Ecto neural progenitor cell (in vitro differentiated cells): ENCODE measurements at places on chromosomes 1 and 21.

DNA sequence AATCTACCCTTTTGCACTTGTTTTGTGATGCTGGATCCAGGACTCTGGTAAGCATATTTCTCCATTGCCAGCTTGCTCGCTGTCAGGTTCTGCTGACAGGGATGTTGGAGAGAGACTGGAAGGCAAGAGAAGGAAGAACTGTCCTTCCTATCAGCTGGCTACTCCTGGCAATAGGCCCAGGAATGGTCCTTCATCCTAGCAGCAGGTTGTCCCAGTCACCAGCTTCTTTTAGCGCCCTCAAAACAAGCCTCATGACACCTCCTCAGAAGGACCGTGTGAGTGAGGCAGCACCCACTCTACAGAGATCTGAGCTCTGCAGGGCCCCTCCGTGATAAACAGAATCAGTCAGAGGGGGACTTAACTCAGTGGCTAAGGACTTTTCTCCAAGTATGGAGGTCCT is 33.1 kb upstream of the SLAMF9 start:
- DNase-seq, result no peak

DNA sequence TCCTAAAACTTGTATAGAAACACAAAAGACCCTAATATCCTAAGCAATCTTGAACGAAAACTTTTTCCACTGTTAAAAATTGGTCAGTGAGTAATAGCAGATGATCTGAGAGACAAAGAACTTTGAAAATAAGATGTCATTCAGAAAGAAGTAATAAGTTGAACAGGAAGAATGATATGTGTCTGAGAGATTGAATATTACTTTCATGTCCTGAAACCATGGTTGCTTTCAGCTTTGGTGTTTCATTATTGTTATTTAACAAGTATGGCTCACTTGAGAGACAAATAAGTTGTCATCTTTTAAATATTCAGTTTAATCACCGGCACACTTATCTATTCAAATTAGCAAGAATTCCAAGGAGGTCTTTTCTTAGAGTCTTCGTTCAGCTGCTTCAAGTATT is 11.4 kb downstream of the PRKACB start:
- DNase-seq, result no peak

DNA sequence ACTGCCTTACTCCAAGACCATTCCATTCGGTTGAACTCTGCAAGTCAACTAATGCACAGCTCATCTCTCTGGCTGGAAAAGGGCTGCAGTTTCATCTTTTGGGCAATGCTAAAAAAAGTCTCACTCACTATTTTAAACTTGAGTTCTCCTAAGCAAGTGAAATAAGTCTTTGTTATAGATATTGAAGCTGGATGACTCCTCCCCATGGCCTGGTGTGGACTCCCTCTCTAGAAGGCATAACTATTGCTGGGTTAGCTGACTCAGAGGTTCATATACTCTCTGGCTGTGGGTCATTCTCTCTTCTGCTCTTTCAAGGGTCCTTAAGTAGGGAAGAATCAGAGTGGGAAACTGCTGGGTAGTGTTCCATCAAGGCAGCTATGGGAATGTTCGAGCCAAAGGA is 88.0 kb downstream of the XCL2 start:
- DNase-seq, result no peak

GRCh38 chr1:160925652-160926244 is 28.9 kb downstream of the ITLN2 start:
- no peak for DNase-seq

- no peak for DNase-seq
Measured at GRCh38 chr1:93995837-93996536, 86.8 kb upstream of the GCLM start.

DNA sequence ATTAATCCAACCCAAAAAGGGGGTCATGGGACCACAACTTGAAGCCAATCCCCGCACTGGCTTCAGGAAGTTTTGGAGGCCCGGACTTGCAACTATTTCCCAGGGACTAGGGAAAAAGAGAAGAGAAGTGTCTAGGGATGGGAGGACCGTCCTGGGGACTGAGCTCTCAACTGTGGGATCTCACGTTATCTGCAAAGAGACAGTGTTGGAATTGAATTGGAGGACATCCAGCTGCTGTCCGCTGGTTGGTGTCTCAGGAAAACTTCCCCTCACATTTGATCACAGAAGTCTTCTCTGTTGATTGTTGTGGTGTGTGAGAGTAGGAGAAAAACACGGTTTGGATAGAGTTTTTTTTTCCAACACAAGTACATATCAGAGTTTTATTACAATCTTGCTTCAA is 46.2 kb upstream of the CITED4 start:
- DNase-seq, result no peak

DNA sequence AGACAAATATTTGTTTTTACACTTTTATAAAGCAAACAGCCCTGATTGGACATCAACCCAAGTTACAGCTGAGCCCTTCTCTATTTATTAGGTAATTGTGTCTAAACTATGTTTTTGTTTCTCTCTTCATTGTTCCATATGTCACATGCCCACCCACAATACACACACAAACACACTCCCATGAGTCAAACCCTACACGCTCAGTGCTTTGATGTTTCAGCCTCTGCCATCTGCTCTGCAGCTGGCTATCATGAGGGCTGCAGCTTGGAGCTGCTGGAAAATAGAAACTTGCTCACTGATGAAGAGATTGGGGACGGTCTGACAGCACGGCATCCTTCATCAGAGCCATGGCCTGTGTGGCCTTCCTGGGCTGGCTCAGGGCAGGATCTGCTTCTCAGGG is 41.7 kb downstream of the PSMG1 start:
- no peak for DNase-seq
